ENCODE measurements at places on chromosomes 6 and 20. TPM values are rescaled to one million over a fixed set of nuclear protein-coding genes. Genes with fewer than 3 reads are reported as not detected.

DNA sequence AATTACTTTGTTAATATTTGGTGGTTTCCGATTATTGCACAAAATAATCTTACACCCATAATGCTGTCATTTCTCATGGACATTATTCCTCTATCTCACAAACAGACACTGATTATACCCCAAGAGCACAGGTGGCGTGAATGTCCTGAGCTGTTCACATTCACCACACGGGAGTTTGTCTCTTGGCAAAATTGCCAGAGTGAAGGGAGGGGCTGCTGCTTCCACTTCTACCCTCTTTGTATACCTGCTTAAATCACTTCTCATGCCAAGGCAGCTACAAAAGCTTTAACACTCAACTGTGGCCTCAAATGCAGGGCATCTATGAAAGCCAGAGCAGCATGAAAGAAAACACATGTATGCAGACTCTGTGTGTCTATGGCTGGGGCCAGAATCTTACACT lies 41.9 kb upstream of the SLA2 start:
- H3K27me3 ChIP-seq: no peaks in the 10 kb centered on the region
- DNase-seq: no peak
- H3K36me3 ChIP-seq: no peaks in the 10 kb centered on the region
- H3K4me1 ChIP-seq: no peaks in the 10 kb centered on the region
- no peak overlapping the region for H3K4me3 ChIP-seq

- no peaks in the 10 kb centered on the region for H3K36me3 ChIP-seq
- no peak for DNase-seq
- H3K27me3 ChIP-seq: no peaks in the 10 kb centered on the region
- H3K4me3 ChIP-seq: no peak overlapping the region
Observed at GRCh38 chr20:9877932-9878495, 39.1 kb upstream of the PAK5 start.

DNA sequence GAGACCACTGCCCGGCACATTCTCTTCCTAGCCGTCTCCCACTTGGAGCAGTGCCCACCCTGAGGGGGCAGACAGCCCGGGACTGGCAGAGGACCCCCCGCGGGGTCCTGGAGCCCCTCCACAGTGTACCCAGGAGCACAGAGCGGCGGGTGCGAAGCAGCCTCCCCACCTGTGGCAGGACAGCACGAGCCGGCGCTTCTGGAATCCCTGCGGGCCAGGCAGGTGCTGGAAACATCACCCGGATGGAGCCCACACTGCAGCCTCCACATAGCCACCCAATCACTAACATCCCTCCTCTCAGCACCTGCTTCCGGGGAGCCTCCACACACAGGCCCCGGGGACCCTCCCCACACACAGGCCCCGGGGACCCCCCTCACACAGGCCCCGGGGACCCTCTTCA lies 18.7 kb downstream of the GATA5 start:
- H3K27ac ChIP-seq: no peak overlapping the region
- H3K4me1 ChIP-seq: no peaks in the 10 kb centered on the region
- H3K27me3 ChIP-seq: no peaks in the 10 kb centered on the region
- no peak for DNase-seq
- no peaks in the 10 kb centered on the region for H3K36me3 ChIP-seq

DNA sequence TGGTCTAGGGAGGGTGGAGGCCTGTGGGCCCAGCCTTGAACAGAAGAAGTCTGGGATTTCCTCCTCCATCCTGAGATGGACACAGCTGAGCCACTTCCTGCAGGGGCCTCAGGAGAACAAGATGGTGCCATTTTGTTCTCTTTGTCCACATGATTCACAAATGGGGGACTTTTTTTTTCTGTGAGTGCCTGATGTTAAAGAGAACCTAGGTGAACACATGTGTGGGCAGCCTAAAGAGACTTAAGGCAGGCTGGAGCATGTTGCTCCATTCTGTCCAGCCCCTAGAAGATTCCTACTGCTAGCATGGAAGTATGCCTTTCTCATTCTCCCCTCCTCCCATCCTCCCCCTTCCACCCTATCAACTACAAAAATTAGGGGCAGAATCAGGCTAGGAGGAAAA lies 49.3 kb upstream of the KIF16B start:
- no peaks in the 10 kb centered on the region for H3K27me3 ChIP-seq
- no peaks in the 10 kb centered on the region for H3K36me3 ChIP-seq
- no peak overlapping the region for H3K4me3 ChIP-seq

Gene LY6G5B
- 1.0 TPM for total RNA-seq

All from uterus (tissue), 4 donors.